Bronchial epithelial cell (primary cell): ENCODE measurements at places on chromosomes 13 and 19.

DNA sequence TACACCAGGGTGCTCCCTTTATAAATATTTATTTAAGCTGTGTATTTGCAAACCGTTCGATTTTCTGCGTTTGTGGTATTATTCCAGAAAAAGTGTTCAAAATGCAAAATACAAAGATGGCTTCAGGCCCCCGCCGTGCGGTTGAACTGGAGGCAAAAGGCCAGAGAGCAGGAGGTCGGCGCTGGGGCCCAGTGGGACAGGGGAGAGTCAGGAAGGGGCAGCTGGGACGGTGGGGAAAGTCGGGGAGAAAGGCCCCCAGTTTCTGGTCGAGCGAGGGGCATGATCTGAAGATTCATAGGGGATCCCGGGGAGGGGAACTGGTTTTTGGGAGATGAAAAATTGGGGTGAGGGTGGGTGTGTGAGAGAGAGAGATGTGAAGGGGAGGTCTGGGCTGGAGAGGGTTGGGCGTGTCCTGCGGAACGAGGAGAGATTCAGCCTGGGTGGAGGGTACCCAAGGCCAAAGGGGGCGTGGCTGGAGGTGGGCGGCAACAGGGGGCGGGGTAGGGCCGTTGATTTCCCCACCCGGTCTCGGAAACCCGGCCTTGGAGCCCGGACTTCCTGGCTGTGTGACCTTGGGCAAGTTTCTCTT is 678 bp downstream of the ISOC2 start:
- DNase-seq = peak; percentile 32

DNA sequence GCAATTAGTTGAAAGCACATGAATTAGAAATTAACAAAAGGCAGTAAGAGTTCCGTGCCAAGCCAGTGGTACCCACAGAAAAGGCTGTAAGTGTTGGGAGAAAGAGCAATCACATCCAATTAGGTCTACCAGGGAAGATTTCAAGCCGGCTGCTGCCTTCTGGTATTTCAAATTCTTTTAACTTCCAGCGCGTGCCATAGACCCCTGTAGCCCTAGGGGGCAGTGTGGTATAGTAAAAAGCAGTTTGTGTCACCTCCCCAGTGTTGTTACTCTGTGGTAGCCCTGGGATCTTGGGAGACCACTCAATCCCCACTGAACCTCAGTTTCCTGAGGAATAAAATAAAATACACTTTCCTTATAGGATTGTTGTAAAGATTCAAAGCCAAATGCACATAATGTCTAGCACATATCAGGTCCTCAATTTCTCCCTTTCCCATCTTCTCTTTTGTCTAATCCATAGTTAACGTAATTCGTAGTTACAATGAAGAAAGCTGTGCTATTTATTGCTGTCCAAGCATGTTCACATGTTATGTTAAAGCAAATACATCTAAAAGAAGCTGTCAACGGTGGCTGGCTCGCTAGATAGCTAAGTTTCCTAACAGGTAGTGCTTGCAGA is 230.2 kb downstream of the TDRD3 start:
- DNase-seq = peak; percentile 31

GRCh38 chr13:105165449-105166125 is 1369.9 kb downstream of the EFNB2 start:
- DNase-seq = no peak

GRCh38 chr19:49746206-49746958 is 16.7 kb downstream of the TSKS start:
- DNase-seq = no peak
